Lower lobe of right lung (tissue), 2 donors: ENCODE measurements at places on chromosomes 1 and 21. TPM values are rescaled to one million over a fixed set of nuclear protein-coding genes. Genes with fewer than 3 reads are reported as not detected.
A peak's percentile ranks its signal among the peaks of the same experiment; 100 is the strongest.

DNA sequence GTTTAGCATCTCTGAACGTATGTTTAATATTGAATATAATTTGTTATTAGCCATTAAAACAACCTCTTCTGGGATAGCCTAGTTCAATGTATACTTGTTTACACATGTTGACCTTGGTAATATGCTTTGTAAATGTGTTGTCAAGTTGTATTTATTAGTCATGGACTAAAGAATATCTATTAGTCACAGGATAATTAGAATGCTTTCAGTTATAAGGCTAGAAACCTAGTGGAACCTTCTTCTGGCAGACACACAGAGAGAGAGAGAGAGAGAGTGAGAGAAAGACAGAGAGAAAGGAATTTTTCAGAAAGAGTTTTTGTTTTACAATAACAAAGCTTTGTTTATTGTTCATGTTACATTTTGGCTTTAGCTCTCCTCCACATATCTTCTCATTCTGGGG, 181.1 kb upstream of the APP start:
- no peak for DNase-seq

DNA sequence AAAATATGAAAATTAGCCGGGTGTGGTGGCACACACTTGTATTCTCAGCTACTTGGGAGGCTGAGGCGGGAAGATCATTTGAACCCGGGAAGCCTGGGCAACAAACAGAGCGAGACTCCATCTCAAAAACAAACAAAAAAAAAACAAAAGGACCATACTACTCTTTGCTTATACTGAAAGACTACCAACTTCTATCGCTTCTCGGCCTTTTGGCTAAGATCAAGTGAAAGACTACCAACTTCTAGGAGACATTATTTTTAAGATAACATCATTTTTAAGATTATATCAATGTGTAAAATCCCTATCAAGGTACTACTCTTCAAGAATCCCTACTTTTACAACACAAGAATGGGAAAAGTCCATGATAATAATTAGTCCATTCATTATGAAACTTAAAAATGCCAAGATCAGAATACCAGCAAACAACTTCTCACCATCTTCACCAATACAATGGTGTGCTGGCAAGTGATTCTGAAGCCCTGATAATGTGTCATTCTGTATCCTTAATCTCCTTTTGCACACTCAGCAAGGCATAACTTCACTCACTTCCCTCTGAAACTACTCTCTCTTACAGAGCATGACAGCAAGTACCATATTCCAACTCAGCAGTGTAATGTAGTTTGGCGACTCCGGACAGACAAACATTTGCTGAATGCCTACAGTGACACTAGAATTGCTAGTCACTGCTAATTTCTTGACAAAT, 1.7 kb downstream of the PTP4A2 start:
- no peak for DNase-seq

The CYP4A11 gene
- total RNA-seq: not detected

GRCh38 chr1:40075266-40075665, 21.8 kb downstream of the PPT1 start:
- no peak for DNase-seq

DNA sequence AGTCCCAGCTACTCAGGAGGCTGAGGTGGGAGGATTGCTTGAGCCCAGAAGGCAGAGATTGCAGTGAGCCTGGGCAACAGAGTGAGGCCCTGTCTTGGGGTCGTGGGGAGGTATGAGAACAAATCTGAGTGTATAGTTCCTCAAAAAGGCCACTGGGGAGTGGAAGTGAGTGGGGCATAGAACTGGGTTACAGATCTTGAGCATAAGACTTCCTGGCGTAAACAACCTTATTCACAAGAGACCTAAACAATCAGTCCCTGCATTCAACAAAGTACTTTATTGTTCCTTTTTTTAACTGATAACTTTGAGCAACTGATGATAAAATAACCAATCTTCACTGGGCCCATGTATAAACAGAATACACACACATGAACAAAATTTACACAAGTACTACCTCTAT, 72.7 kb upstream of the MUTYH start:
- no peak for DNase-seq

DNA sequence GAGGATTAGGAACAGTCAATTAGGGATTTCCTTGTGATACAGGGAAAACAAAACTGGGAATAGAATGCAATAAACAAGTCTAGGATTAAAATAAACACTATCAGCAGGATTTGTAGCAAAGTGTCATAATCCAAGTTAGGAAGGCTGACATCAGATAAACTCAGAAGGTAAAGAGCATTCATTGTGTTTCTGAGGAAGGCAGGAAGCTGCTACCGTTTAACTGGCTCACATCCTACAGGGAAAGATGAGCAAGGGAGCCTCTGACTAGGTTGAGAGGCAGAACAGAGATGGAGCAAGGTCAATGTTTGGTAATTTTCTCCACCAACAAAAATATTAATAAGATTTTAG, 124.7 kb downstream of the POU2F1 start:
- DNase-seq: no peak

DNA sequence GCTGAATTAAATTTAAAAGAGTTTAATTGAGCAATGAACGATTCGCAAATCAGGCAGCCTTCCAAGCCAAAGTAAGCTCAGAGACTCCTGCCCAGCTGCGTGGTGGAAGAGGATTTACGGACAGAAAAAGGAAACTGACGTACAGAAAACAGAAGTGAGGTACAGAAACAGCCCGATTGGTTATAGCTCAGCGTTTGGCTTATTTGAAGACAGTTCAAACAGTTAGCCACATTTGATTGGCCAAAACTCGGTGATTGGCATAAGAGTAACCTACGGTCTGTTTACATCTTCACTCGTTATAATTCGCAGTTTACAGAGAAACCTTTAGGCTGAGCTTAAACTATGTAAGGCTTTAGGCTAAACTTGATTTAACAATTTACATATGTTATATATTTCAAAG, 46.9 kb downstream of the CR1L start:
- DNase-seq: no peak

The PTPN7 gene
- 8.5 TPM for total RNA-seq

The S100A8 gene
- 622 TPM for total RNA-seq

The SLAMF8 gene
- total RNA-seq: 51.2 TPM

DNA sequence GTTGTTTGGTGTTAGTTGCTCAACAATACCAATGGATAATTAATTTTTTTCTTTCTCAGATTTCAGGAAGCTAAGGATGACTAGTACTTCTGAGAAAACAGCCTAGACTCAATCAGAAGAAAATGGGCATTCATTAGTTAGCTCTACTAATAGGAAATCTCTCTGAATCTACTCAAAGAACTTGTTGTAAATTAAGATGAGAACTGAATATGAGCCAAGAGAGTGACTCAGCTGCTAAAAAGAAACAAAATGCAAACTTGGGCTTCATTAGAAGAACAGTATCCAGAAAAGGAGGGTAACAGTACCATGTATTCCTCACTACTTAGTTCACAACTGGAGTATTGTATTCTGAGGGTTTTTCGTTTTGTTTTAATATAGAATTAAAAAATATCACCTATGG, 12.5 kb downstream of the FOXJ3 start:
- no peak for DNase-seq

The TMEM269 gene
- not detected for total RNA-seq

The LUZP1 gene
- total RNA-seq: 32.5 TPM

GRCh38 chr1:244456586-244456985, 4.5 kb upstream of the CATSPERE start:
- no peak for DNase-seq

The PTPRF gene
- total RNA-seq: 176 TPM

GRCh38 chr1:219123036-219123435, 50.6 kb upstream of the LYPLAL1 start:
- DNase-seq: no peak

DNA sequence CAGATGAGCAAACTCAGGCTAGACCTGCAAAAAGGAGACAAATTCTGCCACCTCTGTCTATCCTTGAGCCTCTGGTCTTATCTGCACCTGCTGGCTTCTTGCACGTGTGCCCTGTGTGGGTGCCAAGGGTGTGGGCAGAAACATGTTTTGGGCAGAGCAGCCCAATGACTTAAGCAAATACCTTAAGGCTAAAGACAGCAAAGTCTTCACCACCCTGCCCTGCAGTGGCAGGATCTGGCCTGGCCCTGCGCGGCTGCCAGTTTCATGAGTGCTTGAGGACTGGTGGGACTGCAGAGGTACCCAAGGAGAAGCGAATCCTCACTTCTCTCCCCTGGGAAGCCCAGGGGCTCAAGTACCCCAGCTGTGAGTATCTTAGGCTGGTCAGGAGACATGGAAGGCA, 3.8 kb upstream of the SLC26A9 start:
- DNase-seq: peak; percentile 74

DNA sequence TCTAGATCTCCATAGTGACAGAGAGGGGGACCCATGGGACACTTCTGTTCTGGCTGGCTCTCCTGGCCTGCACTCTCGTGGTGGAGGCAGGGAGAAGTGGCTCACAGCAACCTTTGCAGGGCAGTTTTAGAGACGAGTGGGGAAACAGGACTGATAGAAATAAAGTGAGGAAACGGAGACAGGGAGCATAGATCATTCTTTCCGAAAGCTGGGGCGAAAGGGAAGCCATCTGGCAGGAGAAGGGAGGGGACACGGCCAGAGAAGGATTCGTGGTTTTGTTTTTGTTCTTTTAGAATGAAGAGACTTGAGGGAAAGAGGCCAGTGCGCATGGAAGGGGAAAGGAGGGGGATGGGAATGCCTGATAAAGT, 3.5 kb downstream of the TIE1 start:
- no peak for DNase-seq

The SPRR4 gene
- total RNA-seq: not detected

DNA sequence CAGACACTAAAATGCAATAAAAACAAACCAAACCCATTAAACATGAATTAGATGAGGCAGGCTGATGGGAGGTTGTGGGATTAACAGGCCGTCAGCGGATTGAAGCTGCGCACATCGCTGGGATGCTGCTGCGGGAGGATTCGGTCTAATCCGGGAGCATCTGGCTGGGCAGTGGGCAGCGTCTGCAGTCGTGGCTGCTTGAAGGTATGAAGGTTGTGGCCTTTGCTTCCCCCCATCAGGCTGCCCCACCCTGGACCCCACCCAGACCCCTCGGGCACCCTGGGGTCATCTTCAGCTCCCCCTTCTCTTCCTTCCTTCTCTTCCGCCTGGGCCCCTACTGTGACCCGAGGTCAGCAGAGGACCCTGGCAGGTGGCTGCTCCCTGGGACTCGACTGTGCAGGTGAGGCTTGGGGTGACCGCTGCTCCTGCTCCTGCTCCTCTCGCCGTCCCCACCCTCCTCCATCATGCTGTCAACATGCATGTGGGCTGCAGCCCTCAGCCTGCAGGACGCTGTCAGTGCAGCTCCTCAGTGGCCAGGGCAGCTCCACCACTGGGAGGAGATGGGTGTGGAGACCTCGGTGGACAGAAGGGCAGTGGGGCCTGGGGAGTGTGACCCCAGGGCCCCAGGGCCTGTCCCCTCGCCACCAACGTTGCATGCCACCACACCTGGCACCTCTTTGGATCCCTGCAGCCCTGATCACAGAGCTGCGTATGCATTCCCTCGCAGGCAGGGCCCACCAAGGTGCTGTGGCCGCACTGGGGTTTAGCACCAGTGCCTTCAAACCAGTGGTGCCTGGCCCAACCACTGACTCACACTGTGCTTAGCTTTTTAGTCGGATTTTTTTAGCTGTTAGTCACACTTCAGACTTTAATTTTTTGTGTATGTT, 112.2 kb upstream of the COL6A1 start:
- DNase-seq: peak; percentile 24

The IVL gene
- total RNA-seq: 0.24 TPM

DNA sequence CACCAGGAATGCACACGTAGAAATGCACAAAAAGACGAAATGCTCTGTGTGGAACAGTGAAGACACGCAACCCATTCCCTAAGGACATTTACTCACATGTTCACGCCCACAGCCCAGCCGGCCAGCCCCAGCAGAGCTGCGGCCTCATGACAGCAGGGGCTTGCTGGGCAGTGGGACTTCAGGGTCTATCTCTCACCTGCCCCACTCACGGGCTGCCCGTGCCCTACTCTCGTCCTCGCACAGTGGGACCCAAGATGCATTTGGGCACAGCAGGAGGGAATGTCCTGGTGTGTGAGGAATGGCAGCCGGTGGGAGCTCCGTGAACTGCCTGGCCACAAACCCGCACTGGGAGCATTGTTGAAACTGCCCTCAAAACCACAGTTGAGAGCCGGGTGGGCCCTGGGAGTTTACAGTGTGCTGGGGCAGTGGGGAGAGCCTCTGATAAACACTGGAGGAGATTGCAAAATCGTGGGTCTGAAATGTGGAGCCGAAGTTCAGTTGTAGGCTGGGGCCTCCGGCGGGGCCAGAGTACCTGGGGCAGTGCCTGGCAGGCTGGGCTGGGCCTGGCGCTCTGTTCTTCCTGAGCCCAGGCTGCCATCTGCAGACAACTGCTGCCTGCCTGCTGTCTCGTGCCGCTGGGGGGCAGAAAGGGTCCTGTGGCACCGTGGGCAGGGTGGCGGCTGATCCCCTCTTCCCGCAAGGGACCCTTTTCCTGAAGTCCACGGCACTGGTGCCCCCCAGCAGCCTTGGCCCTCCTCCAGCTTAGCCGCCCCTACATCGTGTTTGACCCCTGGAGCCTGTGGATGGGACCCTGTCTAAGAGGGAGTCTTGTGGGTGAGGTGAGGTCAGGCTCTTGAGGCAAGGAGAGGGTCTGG, 20.7 kb upstream of the POFUT2 start:
- peak; percentile 57 for DNase-seq

- DNase-seq: no peak
These were observed 21.7 kb upstream of the VASH2 start for GRCh38 chr1:212928323-212929291.

GRCh38 chr1:45677751-45678245, 8.5 kb downstream of the GPBP1L1 start:
- no peak for DNase-seq

DNA sequence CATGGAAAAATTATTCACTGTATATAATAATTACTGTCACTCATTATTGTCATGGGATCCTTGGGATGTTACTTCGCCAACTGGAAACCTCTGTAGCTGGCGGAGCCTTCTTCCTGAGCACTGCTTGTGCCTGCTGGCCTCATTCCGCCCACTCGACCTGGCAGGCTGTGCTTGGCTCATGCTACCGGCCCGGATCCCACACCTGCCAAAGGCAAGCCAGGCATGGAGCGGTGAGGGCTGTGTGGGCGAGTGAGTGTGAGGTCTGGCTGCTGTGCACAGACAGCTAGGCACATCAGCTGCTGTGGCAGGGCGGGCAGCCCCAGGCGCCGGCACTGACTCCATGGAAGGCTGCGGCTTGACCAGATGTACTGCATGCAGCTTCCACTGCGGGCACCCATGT, 78.4 kb downstream of the DISP1 start:
- peak; percentile 42 for DNase-seq

The C4BPB gene
- total RNA-seq: 10.4 TPM

DNA sequence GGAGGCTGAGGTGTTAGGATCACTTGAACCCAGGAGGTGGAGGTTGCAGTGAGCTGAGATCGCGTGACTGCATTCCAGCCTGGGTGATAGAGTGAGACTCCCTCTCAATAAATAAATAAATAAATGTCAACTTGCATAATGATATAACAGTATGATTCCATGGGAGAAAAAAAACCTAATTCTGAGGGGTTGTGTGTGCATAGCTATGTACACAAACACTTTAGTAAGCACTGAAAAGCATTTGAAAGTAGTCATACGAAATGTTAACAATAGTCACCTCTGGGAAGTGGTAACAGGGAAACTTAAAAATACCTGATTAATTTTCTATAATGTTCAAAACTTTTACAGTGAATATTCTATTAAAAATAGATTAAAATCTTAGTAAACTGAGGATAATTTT, 43.2 kb downstream of the ANKRD13C start:
- DNase-seq: no peak

The C1orf116 gene
- 123 TPM for total RNA-seq
